ENCODE measurements at places on chromosomes 2 and 18.
A peak's percentile ranks its signal among the peaks of the same experiment; 100 is the strongest.

DNA sequence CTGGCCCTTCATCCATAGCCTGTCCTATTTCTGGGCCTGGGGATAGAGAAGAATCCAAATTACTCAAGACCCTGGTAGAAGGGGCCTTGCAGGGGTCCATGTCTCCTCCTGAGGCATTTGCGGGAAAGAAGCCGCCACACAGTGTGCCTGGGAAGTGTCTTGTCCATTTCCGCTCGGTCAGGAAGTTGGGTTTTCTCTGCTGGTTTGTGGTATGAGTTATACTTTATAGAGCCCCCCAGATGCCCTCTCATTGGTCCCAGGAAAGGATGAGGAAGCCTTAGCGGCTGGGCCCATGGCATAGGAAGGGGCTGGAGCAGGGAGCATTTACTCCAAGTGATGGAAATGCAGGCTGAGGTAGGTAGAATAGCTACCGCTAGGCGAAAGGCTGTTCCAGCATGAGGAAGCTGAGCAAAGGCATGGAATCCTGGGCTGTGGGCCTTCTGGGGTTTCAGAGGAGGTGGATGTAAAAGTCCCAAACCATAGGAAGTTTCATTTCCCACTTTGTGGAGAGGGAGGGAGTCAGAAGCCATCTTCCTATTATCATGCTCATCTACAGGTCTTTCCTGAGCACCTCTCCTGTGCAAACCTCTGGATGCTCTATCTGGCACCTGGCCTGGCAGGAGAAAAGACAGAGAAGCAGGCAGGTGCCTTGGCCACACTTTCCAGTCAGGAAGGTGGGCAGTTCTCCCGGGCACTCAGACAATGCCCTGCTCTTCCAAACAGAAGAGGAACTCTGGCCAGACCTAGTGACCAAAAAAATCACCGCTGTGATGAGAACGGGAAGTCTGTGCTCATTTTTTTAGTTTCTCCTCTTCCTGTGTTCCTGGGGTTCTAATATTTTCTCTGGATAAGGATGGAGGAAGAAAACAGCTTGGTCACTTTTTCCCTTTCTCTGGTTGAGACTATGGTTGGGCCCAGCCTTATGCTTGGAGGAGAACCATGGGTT is 2.6 kb upstream of the CD207 start:
- DNase-seq, result no peak

GRCh38 chr18:80227472-80227871 is 19.8 kb downstream of the PARD6G start:
- DNase-seq, result no peak

DNA sequence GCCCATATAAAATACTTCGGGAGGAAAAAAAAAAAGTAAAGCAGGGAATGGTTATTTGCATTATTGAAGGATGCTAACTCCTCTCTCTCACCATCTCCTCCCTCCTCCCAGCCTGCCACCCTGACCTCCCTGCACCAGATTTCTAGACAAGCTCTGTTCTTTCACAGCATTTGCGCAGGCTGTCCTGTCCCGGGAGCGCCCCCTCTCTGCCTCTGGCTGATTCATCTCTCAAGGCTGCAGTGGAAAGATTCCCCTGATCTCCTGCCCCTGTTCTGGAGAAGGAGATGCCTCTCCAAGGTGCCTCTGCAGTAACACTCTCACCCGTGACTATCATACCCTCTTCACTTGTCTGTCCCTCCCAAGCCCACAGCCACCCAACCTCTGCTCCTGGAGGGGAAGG is 38.5 kb downstream of the COL4A4 start:
- no peak for DNase-seq

DNA sequence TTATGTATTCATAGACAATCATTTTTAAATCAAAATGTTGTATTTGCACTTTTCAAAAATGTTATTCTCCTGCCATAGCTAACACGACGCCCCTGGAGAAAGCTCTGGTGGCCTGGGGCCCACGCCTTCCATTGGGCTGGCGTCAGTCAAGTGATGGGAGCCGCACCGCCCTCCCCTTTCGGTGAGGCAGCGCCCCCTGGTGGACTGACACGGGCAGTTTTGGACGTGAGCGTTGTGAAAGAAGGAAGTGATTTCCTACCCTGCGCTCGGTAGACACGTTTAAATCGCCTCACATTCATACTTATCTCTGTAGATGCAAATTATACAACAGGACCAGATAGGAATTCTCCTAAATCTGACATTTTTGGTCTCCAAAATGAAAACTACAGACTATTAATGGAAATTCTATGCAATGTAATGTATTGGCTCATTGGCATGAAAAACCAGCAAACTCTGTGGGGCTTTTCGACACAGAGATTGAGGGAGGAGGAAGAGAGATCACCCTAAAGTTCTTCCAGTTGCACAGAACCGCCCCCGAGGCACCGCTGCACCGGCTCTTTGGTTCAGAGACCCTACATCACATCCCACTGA is 326.2 kb upstream of the SOX11 start:
- peak; percentile 60 for DNase-seq

DNA sequence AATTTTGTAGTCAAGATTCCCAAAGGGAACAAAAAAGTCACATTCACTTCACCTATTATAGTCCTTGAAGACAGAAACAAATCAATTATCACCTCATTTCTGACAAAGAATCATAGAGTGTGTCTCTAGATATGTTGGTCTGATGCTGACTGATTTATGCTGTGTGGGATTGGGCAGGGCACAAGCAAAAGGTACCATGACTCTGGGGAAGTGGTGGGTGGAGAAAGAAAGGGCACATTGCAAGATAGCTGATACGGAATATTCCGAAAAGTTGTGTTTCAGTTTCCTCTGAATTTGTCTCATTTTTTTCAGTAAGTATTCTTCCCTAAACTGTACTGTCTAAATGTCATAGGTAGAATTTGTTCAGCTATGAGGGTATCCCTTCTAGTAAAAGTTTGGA is 268.0 kb downstream of the MREG start:
- peak; percentile 48 for DNase-seq

DNA sequence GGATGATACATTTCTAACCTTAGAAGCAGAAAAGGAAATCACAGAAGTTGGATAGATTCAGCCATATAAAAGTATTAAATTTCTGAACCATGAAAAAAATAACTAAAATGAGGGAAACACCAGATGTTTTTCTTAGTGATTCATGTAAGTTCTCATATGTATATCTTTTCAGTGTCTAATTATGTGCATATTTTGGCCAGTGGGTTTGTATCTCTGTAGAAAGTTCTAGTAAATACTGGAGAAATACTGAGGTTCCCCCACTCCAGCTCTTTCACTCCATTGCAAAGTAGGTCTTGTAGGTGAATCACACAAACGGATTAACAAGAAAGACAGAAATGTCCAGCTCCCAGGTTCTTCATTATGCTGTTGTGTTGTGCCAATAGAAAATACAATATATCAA is 222.3 kb downstream of the NEDD4L start:
- no peak for DNase-seq

GRCh38 chr2:39338502-39338901 is 94.7 kb upstream of the CDKL4 start:
- no peak for DNase-seq

- DNase-seq, result peak; percentile 69
These were observed 485 bp upstream of the GALNT3 start for GRCh38 chr2:165794536-165794928.

GRCh38 chr2:205808486-205809121 is 126.3 kb downstream of the NRP2 start:
- DNase-seq, result no peak

DNA sequence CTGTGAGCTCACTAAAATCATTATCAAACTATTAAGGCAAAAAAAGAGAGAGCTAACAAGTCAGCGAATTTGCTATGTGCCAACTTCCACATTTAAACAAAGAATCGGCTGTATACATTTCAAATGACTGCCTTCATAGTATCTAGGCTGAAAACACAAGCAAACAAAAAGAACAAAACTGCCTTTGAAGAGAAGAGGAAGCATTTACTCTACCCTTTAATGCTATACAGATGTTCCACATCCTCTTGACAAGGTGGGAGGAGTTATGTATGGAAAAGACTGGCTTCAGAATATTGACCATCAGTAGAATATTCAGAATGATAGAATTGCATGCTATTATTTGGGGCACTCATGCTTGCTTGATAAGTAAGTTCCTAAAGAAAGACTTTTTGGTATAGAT is 741.7 kb downstream of the PLCL1 start:
- DNase-seq, result no peak

DNA sequence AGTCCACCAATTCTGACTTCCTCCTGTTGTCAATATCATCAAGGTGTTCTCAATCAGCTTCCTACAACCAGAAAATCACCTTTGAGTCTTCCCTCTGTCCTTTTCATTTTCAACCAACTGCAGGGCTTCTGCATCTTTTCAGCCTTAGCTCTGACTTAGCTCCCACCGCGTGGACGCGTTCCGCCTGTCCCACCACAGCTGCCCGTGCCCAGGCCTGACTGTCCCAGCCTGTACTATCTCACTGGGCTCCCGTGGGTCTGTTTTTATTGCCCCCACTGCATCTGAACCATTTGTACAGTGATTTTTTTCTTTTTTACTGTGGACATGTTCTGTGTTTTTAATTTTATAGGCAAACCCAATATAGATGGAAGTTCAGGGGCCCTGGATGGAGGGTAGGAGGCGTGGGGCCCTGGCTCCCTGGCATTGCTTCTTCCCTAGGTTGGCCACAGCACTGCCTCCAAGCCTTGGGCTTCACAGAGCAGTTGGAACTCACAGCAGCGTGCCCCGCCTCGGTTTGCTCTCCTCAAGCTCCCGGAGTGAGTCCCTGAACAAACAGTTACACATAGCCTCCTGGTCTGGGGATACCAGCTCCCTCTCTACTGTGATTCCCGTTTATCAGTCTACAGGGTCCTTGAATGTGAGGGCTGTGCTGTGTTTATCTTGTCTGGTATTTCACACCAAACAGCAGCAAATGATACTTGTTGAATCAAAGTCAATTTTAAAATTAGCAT is 280.6 kb upstream of the PXDN start:
- no peak for DNase-seq

DNA sequence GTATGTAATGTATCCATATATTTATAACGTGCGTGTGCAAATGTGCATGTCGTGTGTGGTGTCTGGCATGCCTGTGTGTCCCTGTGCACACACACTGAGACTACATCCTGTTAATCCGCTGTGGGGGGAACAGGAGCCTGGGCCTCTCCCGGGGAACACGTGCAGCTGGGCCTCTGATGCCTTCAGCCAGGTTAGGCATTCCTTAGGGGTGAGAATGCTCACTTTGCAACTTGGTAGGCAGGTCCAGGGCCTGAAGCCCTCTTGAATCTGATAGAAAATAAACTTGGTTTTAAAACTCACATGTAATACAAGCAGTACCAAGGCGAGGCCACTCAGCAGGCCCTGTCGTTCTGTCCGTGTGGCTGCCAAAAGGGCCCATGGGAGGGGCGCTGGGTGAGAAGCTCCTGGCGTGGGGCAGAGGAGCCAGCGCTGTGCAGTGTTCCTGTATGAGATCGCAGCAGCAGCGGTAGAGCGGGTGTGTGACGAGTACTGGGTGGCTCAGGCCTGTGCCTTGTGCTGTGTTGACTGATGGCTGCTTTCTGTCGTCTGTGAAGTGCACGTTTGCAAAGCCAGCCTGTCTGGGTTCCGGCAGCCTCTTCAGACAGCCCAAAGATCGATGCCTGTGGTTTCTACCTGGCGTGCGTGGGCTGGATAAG is 16.2 kb downstream of the SALL3 start:
- no peak for DNase-seq

DNA sequence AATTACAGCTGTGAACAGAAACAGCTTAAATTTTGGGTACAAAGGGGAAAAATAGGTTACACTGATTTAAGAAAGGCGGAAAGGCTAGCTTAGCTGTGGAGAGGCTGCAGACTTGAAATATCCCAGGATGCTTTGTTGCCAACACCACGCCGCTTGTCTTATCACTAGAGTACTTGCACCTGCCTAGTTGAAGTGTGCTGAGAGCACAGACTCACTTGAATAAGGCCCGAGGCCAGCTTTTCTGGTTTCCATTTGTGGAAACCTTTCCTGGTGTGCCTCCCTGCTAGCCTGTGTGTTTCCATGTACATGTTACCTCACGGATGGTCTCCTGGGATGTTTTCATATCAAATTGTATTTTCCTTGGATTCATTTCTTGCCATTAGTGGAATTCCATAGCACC is 3.2 kb downstream of the CABLES1 start:
- no peak for DNase-seq

DNA sequence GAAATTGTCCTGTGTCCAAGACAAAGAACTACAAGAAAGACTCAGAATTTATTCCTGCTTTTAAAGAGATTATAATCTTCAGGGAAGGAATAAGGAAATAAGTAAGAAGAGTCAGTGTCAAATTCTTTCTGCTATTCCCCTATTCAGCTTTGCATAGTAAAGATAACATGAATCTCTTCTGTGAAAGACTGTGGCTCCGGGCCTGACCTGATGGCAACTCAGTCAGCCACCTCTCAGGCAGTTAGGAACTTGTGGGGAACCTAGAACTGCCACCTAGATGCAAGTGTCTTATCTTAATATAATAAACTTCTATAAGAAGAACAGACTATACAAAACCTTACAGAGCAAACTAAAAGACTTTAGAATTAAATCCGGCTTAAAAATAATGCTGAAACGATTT is 382.0 kb downstream of the RAD51AP2 start:
- DNase-seq, result no peak

DNA sequence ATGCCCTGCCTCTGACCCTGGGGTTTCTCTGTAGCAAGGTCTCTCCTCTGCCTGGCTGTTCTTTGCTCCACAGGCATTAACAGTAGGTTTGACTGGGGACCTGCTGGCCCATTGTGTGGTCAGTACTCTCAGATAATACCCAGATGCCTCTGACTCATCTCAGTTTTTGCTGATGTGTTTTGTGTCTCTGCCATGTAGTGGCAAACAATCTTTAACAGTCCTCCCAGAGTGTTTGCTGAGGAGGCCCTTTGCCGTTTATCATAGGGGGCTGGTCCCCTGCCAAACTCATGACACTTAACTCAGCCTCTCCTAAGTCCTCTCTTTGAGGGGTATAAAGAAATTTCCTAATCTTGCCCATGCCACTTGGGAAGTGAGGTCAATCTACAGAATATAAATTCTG is 793.7 kb upstream of the FANCL start:
- no peak for DNase-seq

DNA sequence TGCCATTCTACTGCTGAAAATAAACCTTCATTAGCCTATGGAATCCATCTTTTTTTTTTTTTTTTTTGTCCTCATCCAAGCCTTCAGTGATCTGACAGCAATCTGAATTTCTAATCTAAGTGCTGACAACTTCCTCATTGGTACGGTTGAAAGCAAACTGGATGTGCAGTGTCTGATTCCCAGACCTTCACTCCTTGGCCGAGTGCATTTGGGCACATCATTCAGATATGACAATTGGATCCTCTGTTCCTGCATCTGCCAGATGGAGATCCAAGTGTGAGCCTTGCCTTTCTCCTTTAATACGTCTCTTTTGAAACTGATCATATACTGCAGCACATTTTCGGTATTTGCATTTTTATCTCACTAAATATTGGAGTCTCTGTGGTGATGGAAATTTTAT is 713.1 kb downstream of the DCDC2C start:
- no peak for DNase-seq

GRCh38 chr2:29009711-29010677 is 28.9 kb downstream of the TOGARAM2 start:
- DNase-seq, result no peak

GRCh38 chr18:3914833-3915610 is 465.1 kb downstream of the TGIF1 start:
- no peak for DNase-seq

- no peak for DNase-seq
These were observed 281.7 kb upstream of the CCDC68 start for GRCh38 chr18:55240978-55241377.

GRCh38 chr18:35917043-35917442 is 55.4 kb upstream of the RMP24 start:
- no peak for DNase-seq

- no peak for DNase-seq
These were observed 528 bp upstream of the PCGF1 start for GRCh38 chr2:74507926-74508520.
